ENCODE measurements at places on chromosomes 2 and 18. TPM values are rescaled to one million over a fixed set of nuclear protein-coding genes. Genes with fewer than 3 reads are reported as not detected.

DNA sequence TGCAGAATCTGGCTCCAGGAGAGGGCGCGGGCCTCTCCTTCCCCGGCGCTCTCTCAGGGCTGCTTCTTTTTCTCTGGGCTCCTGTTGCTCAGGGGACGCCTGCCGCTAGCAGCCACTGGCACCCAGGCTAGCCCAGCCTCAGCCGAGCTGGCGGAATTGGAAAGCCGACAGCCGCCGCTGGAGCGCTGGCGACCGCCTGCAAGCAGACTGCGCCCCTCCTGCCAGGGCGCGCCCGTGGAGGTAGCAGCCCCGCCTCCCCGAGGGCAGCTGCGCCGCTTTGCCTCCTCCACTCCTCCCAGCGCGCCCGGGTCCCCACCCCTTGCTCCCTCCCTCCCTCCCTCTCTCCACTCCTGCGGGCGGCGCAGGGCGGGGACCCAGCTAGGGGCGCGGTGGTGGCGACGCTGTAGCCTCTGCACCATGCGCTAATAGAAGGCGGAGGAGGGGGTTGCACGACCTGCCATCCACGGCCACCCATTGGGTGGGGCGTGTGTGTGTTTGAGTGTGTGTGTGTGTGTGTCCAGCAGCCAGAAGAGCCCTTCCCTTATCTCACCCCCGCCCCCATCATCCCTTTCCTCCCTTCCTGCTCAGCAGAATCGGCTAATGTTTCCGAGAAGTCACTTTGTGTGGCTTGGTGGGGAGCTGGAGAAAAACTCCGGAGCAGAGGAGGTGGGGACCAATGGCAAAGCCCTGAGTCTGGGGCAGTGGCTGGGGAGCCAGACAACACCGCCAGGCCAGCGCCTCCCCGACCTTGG is at the start of gene SCN9A:
SCN9A (minus strand) TSS at position 209 of the 752 bp plus-strand sequence. CDS start 64,188 bp downstream, outside the sequence.
- peaks cover 8% of the 10 kb centered on the region for H3K27me3 ChIP-seq
- no peak within 1 kb of the TSS for H3K27ac ChIP-seq
- no peaks in the 10 kb centered on the region for H3K36me3 ChIP-seq
- H3K4me3 ChIP-seq: peak within 1 kb of the TSS; percentile 59
- no peaks in the 10 kb centered on the region for H3K4me1 ChIP-seq

GRCh38 chr2:219045937-219046550 is 4.7 kb upstream of the CFAP65 start:
- no peak for DNase-seq
- no peaks in the 10 kb centered on the region for H3K36me3 ChIP-seq
- no peaks in the 10 kb centered on the region for H3K4me1 ChIP-seq
- no peak overlapping the region for H3K4me3 ChIP-seq
- H3K27ac ChIP-seq: no peak overlapping the region
- H3K27me3 ChIP-seq: peaks cover 21% of the 10 kb centered on the region

GRCh38 chr2:217478831-217479455 is 523.9 kb downstream of the TNS1 start:
- H3K27ac ChIP-seq: no peak overlapping the region
- no peak for DNase-seq
- H3K36me3 ChIP-seq: no peaks in the 10 kb centered on the region
- no peaks in the 10 kb centered on the region for H3K4me1 ChIP-seq

DNA sequence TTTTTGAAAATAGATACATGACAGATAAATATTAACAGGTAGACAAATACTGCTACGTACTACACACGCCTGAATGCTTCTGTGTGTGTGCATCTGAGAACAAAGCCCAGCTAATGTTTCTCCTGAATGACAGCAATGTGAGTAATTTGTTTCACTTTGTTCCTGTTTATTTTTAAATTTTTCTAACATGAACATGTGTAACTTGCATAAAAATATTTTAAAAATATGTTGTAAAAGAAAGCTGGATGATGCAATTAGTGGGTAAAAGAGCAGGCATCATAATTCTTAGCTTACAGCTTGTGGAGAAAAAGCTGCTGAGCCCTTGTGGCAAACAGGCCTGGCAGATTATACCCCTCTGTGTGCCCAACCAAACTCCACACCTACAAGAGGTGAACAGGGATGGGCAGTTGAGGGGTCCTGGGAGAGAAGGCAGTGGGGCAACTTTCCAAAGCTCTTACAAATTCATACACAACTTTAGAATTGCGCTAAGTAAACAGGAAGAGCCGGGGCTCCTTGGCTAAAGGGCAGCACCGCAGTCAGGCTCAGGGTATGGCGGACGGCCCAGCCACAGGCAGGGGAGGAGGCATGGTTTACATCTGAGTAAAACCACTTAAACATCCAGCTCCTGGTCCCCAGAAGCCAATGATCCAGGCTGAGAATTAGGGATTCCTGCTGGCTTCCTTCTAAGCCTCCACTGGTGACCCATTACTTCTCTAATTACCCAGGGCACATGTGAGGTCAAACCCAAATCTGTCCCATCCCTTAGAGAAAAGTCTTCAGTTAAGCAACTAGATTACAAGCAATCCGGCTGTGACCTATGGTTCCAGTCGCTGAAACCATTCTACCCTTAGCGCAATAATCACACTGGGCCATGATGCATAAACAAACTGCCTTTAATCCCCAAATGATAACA is 14.0 kb downstream of the PXDN start:
- no peak overlapping the region for H3K4me3 ChIP-seq
- H3K36me3 ChIP-seq: no peaks in the 10 kb centered on the region
- peaks cover 48% of the 10 kb centered on the region for H3K4me1 ChIP-seq
- H3K27ac ChIP-seq: peak overlapping the region; percentile 90

DNA sequence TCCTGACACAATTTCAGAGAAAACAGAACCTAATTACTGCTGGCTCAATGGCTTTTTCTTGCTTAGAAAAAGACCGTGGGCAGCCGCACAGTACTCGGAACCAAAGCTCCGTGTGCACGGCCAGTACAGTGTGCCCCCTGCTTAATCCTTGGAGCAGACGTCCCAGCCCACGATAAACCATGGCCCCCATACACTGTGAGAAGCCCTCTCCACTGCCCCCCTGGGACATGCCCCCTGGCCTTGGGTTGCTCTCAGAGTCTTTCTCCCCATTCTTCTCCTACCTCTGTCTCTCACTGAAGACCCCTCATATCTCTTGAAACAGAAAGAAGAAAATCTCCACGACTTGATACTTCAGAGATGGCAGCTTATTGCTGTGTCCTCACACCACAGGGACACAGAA is 44.0 kb downstream of the CYP26B1 start:
- H3K27ac ChIP-seq: no peak overlapping the region
- no peak for DNase-seq
- peaks cover 24% of the 10 kb centered on the region for H3K27me3 ChIP-seq
- H3K36me3 ChIP-seq: no peaks in the 10 kb centered on the region
- no peak overlapping the region for H3K4me3 ChIP-seq

DNA sequence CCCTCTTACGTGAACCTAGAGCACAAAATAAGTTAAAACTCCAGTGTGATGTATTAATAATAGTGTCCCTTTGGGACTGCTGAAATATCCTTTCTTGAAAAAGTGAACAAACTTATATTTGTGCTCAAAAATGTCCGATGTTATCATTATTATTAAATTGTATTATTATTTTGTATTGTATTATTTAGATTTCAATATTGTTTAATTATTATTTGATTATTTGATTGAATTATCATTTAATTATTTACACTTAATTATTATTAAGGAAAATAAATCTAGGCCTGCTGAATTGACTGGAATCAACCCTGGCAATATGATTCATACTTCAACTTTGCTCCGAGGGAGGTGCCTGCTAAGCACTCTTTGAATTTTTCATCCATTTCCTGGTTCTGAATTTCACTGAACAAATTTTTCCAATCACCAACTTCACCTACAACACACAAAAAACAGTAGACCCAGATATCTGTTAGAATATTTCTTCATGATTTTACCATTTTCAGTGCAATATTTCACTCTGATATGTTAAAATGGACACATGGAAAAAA is 10.9 kb upstream of the EIF2AK2 start:
- H3K36me3 ChIP-seq: no peaks in the 10 kb centered on the region
- no peak overlapping the region for H3K4me3 ChIP-seq
- no peaks in the 10 kb centered on the region for H3K4me1 ChIP-seq
- H3K27ac ChIP-seq: no peak overlapping the region
- no peaks in the 10 kb centered on the region for H3K27me3 ChIP-seq

DNA sequence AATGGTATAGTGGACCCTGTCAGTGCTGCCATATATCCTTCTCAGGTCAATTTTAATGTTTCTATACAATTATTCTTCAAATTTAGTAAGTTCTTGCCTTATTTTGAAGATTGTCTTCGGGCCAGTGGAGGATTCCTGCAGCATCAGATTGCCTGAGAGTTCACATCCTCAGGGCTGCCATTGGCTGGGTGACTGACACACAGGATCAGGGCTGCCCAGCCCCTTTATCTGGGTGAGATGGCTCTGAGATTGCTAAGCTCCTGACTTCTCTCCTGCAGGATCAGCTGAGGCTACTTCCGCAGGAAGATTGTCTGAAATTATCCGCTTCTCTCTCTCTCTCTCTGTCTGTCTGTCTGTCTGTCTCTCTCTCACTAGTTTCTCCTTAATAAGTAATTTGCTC is 567.4 kb downstream of the TSN start:
- no peak overlapping the region for H3K27ac ChIP-seq
- no peaks in the 10 kb centered on the region for H3K36me3 ChIP-seq
- H3K4me1 ChIP-seq: no peaks in the 10 kb centered on the region

- no peak overlapping the region for H3K4me3 ChIP-seq
- no peak for DNase-seq
- peaks cover 6% of the 10 kb centered on the region for H3K27me3 ChIP-seq
- H3K36me3 ChIP-seq: no peaks in the 10 kb centered on the region
Measured at GRCh38 chr18:22826726-22827125, 106.4 kb upstream of the RBBP8 start.

GRCh38 chr2:128797533-128797932 is 478.9 kb upstream of the HS6ST1 start:
- no peak for DNase-seq
- no peaks in the 10 kb centered on the region for H3K4me1 ChIP-seq
- no peak overlapping the region for H3K27ac ChIP-seq
- no peaks in the 10 kb centered on the region for H3K36me3 ChIP-seq

The GKN2 gene
- not detected for total RNA-seq

The RTP5 gene
- total RNA-seq: not detected

The ABCG8 gene
- total RNA-seq: 0.03 TPM

The IKZF2 gene
- total RNA-seq: 0.44 TPM

Measured in Panc1 (cell line).